Bronchial epithelial cell (primary cell): ENCODE measurements at places on chromosomes 11 and 22.
A peak's percentile ranks its signal among the peaks of the same experiment; 100 is the strongest.

DNA sequence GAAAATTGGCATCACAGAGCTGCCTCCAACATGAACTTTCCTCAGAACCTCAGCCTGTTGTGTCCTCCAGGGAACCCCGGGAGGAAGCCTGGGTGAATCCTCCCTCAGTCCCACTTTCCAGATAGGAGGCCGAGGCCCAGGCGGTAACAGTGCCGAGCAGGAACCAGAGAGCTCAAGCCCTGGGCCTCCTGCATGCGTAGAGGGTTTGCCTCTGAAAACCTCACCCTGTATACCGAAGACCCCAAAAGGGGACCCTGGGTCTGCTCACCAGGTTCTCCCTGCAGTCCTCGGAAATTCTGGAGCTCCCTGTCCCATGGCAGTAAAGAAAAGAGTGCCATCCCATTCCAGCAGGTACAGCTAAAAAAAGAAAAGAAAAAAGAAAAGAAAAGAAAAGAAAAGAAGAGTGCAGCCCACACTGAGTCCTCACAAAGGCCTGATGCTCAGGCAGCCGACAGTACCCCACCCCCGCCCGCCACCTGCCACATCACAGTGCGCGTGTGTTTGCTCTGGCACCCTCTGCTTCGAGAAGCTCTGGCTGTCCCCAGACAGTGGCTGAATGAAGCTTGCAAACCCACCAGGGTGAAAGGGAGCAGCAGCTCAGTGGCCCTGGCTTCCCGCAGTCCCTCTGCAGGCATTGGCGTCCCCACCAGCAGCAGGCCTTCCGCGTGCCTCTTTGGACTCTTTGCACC is 28.4 kb upstream of the FADD start:
- no peak for DNase-seq

- no peak for DNase-seq
Observed at GRCh38 chr22:49587987-49588386, 239.7 kb downstream of the BRD1 start.

- no peak for DNase-seq
Observed at GRCh38 chr11:72869831-72870230, 55.6 kb downstream of the ATG16L2 start.

GRCh38 chr11:69442012-69442806 is 39.3 kb upstream of the LINC01488 start:
- DNase-seq = peak; percentile 83

DNA sequence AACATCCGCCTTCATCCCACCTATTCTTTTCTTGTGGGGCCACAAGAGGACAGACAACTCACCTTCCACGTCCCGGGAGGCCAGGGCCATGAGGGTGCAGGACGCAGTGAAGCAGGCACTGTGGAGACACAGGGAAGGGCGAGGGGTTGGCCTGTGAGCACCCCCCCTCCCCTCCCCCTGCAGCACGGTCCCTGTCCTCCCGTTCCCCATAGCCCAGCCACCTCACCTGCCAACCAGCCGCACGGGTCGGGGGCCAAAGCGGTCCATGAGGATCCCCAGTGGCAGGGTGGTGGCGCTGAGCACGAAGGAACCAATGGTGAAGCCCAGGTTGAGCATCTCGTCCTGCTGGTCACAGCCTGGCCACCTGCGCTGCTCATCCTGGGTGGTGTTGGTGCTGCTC is 14.6 kb downstream of the SLC43A1 start:
- DNase-seq = no peak

DNA sequence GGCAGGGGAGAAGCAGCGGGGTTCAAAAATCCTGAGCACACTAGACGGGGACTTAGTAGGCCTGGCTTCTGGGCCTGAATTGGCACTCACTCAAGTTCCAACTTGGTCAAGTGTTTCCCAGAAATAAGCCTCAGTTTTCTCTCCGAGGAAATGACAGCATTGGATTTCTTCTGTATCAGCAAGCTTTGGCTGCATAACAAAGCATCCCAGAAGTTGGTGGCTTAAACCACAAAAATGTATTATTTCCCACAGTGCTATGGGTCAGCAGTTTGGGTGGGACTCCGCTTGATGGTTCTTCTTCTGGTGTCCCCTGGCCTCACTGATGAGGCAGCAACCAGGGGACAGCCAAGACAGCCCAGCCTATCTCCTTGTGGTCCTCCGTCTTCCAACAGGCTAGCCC is 1.6 kb upstream of the CYTH4 start:
- no peak for DNase-seq

GRCh38 chr11:130070846-130071200 is 1.1 kb downstream of the APLP2 start:
- DNase-seq = no peak

GRCh38 chr11:122187373-122188165 is 71.6 kb upstream of the BLID start:
- DNase-seq = no peak

GRCh38 chr22:43560651-43561050 is 148.8 kb downstream of the MPPED1 start:
- DNase-seq = peak; percentile 1
